Effector memory CD4-positive, alpha-beta T cell (primary cell): ENCODE measurements at places on chromosomes 16 and 17.

DNA sequence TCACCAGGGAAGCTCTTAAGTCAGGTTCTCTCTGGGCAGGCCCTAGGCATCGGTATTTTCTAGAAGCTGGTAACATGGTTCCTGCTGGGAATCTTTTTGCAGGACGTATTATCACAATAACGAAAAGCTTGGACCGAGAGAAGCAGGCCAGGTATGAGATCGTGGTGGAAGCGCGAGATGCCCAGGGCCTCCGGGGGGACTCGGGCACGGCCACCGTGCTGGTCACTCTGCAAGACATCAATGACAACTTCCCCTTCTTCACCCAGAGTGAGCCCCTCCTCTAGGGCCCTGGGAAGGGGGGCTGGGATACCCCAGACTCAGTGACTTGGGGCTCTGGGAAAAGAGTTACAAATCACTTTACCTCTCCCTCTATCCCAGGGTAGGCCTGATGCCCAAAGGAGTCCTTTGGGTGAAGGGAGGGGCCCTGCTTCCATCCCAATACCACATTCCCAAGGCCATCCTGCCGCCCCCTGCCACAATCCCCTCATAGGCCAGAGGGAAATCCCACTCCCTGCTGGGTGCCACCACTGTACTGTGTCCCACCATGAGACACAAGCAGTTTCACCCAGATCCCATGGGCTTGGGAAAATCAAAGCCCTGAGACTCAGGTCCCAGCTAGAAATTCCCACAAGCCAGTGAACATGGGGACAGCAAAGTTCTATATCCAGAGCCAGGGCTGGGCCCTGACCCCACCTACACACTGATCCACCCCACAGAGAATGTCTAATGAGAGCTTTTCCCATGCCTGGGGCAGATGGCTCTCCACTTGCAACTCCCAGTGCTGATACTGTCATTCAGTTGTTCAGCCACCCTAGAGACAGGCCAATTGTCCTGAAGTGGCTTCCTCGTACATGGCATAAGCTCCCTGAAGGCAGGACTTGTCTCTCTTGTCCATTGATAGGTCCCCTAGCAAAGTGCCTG is 23.0 kb downstream of the CDH5 start:
- DNase-seq, result no peak

GRCh38 chr17:35460354-35460851 is 11.8 kb upstream of the SLFN13 start:
- peak; percentile 64 for DNase-seq

GRCh38 chr16:30902029-30902972 is 5.9 kb downstream of the CTF1 start:
- peak; percentile 19 for DNase-seq

DNA sequence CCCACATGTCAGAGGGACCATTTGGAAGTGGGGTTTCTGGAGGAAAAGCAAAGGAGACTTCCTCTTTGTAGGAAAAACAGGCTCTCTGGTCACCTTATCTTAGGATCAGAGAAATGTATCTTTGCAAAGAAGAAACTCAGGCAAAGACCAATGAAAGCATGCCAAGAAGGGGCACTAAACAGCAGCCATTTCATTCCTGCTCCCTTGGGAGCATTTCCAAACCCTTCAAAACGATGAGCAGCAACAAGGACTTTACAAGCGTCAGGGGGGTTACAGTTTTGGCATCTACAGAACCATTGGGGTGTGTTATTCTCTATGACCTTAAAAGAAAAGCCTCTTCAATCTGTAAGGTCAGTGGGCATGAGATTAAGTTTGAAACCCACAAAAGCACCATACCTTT is 122.8 kb downstream of the SMG6 start:
- DNase-seq, result no peak

DNA sequence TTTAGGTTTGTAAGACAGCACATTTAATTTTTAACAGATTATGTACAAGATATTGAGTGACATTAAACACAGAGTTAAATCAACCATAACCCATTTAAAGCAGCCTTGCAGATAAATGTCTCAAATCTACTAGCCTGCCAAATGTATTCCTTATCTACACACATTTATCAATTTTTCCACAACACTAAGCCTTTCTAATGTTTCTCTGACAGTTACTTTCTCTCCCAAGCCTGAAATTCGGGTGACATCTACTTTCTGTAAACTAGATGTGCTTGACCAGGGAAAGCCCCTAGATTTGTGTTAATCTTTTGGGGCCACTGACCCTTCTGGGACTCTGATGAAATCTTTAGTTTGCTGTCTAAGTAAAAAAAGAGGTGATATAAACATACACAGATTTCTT is 69.0 kb downstream of the CDH13 start:
- DNase-seq, result no peak

DNA sequence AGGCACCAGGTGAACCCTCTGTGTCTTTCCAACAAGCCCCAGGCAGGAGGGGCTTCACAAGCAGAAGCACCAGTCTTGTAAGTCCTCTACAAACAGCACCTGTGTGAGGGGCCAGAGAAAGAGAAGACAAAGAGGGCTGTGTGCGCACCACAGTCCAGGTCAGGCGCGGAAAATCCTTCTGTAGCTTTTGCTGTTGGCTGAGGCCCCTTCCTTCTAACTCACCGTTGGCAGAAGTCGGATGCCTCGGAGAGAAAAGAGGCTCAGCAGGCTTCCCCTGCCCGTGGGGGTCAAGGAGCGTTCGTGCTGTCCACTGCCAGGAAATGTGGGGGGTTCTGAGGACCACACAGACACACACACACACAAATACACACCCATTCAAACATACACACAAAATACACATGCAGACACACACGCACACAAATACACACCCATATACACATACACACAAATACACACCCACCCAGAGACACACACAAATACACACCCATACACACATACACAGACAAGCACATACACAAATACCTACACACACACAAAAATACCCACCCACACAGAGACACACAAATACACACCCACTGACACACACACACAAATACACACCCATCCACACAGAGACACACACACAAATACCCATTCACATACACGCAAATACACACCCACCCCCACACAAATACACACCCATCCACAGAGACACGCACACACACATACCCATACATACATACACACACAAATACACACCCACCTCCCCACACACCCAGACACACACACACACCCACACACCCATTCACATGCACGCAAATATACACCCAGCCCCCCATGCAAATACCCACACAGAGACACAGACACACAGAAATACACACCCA is 6.8 kb downstream of the ZG16B start:
- DNase-seq, result no peak

- DNase-seq, result no peak
Measured at GRCh38 chr17:71919186-71919585, 201.6 kb upstream of the SOX9 start.

GRCh38 chr17:17150448-17150800 is 55.7 kb downstream of the PLD6 start:
- DNase-seq, result no peak
